NCI-H1694 treated with DMSO at 0.1 percent for 48 hours (cell line): ENCODE measurements at places on chromosomes 12 and 14.

DNA sequence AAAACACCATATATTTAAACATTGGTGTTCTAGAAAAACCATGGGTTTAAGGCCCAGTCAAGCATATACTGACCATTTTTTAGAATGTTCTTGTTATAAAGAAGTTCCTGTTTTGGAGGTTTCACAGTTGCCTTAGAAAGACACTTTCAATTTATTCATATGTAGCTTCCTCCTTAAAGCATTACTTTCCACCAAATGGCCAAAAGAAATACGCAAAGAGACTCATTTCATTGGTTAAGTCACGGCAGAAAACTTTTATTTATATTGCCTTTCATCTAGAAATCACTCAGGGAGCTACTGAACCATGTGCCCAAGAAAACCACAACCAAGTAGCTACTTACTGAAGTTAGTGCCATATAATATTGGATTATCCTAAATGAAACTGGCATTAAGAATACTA, 40.0 kb downstream of the MYBPC1 start:
- no peak for DNase-seq

DNA sequence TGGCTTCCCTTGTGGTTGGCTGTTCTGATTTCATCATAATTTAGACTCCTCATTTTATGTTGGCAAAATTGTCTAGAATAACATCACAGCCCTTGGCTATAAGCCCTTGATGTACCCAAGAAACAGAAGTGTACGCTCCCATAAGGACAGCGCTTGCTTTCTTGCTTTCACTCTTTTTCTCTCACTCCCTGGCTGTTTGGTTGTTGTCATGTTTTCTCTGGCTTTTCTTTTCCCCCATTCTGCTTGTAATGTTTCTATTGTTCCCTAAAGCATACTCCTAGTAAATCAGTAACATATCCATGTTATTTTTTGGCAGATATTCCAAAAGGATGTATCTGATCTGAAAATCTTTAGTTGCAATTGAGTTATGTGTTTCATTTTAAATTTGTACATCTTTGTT, 530.5 kb downstream of the NOVA1 start:
- DNase-seq, result no peak

- no peak for DNase-seq
Measured at GRCh38 chr12:132517013-132517739, 27.2 kb downstream of the FBRSL1 start.

GRCh38 chr14:38419579-38419978, 163.7 kb upstream of the CLEC14A start:
- DNase-seq, result no peak

- no peak for DNase-seq
Measured at GRCh38 chr12:118017926-118018325, 1.4 kb downstream of the RFC5 start.

- no peak for DNase-seq
Measured at GRCh38 chr14:101098641-101099040, 195.1 kb upstream of the RTL1 start.
